NCI-H187 (cell line): ENCODE measurements at places on chromosomes 5 and 9.

- DNase-seq = no peak
These were observed 47.4 kb downstream of the PRKACG start for GRCh38 chr9:68966496-68966944.

DNA sequence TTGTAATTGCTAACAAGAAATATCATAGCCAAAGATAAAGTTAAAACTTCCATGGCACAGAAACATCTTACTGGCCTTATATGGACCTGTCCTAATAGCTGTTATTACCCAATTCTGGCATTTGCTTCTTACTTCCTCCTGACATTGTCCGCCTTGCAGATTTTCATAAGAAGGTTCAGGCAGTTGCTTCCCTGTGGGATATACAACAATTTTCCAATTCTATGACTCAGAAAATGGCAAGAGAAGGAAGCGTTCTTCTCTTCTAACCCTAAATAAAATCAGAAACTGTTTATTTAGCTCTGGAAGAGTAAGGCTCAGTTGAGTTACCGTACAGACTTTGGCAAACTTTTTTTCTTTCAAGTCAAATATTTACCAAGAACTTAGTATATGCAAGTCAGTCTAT is 1.7 kb downstream of the PRKAA1 start:
- no peak for DNase-seq

- DNase-seq = no peak
These were observed 17.1 kb upstream of the FBXL17 start for GRCh38 chr5:108398964-108399363.

GRCh38 chr5:129973716-129974426 is 69.6 kb downstream of the CHSY3 start:
- no peak for DNase-seq

DNA sequence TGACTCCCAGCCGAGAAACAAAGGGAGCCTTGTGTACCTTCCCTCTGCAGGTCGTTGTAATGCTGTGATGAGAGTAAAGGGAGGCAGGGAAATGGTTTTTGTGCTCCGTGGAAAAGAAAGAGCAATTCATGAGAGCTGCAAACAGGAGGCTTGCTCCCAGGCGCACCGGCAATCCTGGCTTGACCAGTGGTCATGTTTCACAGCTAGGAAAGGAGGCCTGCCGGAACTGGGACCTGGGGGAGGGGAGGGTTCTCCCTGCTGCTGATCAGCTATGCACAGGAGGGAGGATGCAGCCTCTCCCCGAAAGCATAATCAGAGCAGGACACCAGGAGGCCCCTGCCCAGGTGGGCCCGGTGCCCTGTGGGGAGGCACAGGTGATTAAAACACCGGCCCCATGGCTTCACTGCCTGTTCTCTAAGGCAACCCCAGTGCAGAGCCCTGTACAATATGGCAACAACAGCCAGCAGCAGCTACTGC is 131.3 kb downstream of the ZDHHC21 start:
- DNase-seq = no peak

GRCh38 chr5:15574806-15575325 is 74.9 kb downstream of the FBXL7 start:
- no peak for DNase-seq

DNA sequence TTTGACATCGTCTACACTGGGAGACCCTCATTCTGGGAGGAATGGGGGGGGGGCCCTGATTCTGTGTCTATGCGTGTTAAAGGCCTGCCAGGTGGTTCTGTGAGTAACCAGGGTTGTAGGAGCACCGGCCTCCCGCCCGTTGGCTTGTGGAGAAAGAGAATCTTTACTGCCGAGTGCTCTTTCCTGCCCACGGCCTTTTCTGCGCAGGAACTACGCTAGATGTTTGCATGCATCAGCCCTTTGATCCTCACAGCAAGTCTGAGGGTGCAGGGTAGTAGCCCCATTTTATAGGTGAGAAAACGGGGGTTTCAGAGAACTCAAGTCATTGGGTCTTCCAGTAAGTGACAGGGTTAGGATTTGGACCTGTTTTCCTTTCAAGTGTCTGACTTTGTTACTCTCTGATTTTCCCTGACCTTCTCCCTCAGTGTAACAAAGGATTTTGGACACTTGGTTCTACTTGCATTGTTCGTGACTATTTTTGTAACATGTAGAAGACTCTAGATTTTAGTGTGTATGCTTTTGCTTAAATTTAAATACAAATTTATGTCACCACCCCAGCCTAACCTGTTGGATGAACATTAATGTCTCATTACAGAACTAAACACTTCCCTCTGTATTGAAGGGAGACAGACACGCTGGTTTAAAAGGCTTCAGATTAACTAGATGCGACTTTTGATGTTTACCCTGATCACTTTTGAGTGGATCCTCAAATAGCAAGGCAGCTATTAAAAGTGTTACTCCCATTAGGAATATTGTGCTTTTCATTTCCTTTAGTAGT is 22.0 kb downstream of the MAST4 start:
- DNase-seq = no peak

- no peak for DNase-seq
These were observed 582.6 kb downstream of the PSAT1 start for GRCh38 chr9:78879324-78880100.

DNA sequence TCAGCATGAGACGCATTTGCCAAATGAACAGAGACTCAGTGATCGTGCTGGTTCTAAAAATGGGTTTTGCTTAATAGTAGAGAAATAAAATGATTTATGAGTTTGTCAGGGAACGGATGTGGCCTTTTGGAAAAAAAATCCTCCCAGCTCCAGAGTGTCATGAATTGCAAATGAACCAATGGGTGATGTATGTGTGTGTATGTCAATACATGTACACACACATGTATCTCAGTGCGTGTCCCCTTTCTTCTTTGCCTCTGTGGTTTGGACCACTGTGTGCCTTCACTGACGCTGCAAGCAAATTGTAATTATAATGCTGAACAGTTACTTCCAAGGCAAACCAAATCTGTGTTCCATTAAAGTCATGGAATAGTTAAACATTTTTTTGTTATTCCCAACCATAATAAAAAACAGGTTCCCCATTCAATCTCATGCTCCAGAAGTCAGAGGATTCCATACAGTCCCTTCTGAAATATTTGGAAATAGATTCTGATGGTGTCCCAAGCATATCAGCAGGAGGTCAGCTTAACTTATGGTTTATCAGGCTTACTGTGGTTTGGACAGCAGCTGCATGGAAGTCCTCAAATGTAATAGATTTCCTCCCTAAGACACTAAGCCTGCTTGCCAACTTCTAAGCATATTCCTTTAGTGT is 630.5 kb downstream of the ACTL7B start:
- DNase-seq = no peak

GRCh38 chr9:87883990-87884389 is 1.3 kb downstream of the SPATA31E1 start:
- no peak for DNase-seq

DNA sequence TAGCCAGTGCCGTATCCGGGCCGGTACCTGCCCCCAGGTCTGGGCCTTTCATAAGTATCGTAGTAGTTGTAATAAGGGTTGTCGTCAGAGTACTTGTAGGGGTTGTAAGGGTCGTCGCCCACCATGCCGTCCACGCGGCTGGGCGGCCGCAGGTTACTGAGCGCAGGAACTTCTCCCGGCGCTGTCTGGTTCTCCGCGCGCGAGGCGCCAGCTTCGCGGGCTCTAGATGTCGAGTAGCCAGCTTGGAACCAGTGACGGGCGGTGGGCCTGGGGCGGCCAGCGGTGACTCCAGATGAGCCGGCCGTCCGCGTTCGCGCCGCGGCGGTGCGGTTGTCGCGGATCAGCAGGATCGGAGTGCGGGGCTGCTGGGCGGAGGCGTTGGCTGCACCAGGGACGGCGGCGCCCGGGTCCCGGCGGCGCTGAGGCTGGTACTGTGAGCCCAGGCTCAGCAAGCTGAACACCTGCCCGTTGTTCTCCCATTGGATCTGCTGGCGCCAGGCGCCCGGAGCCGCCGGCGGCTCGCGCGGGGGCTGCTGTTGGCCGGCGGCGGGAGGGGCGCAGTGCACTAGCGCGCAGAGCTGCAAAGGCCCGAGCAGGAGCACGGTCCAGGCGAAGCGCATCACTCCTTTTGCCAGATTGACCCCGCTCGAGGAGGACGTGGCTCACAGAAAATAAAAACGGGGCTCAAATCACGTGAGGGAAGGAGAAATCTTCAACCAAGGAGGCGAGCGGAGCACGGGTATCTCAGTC is 518 bp downstream of the LOX start:
- no peak for DNase-seq
